ENCODE measurements at places on chromosomes 13 and 19. TPM values are rescaled to one million over a fixed set of nuclear protein-coding genes. Genes with fewer than 3 reads are reported as not detected.

ONECUT3 gene
- total RNA-seq = not detected

LILRB5 gene
- not detected for total RNA-seq

DNA sequence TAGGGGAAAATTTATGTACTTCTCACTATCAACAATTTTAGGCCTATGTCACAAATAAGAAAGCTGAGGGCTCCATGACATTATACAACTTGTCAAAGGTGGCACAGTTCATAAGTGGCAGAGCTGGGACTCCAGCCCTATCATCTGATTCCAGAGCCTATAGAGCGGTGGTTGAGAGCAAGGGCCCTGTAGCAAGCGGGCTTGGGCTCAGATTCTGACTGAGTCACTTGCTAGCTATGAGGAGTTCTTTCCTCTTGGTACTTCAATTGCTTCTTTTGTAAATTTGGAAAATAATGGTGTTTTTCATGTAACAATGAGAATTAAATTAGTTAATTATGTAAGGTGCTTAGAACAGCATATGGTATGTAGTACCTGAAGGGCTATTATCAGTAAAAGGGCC lies 28.7 kb upstream of the FAM216B start:
- H3K4me3 ChIP-seq = no peak overlapping the region
- no peak for DNase-seq
- H3K36me3 ChIP-seq = no peaks in the 10 kb centered on the region
- H3K27me3 ChIP-seq = no peaks in the 10 kb centered on the region
- no peak overlapping the region for H3K27ac ChIP-seq

GRCh38 chr19:37966662-37967231 lies 59.7 kb downstream of the SIPA1L3 start:
- H3K27ac ChIP-seq = no peak overlapping the region
- no peak for DNase-seq
- no peaks in the 10 kb centered on the region for H3K4me1 ChIP-seq
- 0 out of 2 replicates have a peak, but pooled peaks cover 3% of the 10 kb centered on the region for H3K36me3 ChIP-seq

All from H1 (cell line).